Activated T-cell treated with anti-CD3 and anti-CD28 coated beads, Interleukin-2, amount 50 U/mL, for 72 hours (primary cell): ENCODE measurements at places on chromosomes 1 and 21.

DNA sequence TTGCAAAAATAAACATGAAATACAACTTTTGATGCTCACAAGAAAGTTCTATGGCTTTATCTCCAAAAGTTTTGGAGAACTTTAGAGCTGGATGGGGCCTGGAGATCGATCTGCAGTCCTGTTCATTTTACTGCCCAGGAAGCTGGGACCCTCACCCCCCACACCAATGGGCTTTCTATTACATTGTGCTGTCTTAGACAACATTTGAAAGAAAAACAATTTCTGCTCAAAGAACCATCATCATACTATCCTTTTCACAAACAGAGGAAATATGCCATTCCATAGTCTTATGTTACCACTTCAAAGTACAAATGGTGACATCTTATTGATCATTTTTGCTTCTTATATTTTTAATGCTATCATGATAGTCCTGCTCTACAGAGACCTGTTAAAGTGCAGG is 2.0 kb upstream of the HNRNPU start:
- no peak for DNase-seq

DNA sequence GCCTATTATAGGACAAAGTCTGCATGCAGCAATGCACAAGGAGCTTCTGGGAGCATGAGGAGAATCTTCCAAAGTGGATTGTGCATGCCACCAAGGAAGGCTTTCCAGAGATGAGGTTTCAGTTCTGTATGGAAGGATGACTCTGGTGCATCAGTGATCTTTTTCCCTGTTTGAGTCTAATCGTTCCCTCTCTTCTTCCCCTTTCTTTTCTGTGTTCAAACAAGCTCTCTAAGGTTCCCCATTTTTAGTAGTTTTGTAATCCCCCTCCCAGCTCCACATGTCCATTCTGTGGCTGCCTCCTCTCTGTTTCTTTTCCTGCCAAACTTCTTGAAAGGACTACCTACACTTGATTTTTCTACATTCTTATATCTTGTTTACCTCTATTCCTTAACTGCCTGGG is 43.3 kb upstream of the USP25 start:
- no peak for DNase-seq

- no peak for DNase-seq
Observed at GRCh38 chr1:26044971-26045721, 772 bp downstream of the SLC30A2 start.

- DNase-seq, result no peak
Observed at GRCh38 chr1:1435911-1436629, 580 bp downstream of the VWA1 start.

DNA sequence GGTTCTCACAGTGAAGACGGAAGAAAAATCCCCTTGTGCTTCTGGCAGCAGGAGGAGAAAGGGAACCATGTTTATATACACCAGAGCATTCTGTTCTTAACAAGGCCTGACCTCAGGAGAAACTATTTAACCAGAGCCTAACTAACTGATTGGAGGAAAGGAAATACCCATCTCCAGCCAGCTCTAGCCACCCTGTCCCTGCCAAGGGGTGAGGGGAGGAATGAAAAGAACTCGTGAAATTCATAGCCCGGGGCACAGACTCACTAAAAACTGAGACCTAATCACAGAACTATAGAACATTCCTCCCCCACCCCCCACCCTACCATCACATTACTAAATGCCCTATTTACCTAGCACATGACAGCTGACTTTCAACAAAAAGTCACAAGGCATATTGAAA is 65.0 kb downstream of the KCNH1 start:
- DNase-seq, result no peak

- no peak for DNase-seq
Observed at GRCh38 chr1:174367892-174368291, 79.9 kb upstream of the GPR52 start.

DNA sequence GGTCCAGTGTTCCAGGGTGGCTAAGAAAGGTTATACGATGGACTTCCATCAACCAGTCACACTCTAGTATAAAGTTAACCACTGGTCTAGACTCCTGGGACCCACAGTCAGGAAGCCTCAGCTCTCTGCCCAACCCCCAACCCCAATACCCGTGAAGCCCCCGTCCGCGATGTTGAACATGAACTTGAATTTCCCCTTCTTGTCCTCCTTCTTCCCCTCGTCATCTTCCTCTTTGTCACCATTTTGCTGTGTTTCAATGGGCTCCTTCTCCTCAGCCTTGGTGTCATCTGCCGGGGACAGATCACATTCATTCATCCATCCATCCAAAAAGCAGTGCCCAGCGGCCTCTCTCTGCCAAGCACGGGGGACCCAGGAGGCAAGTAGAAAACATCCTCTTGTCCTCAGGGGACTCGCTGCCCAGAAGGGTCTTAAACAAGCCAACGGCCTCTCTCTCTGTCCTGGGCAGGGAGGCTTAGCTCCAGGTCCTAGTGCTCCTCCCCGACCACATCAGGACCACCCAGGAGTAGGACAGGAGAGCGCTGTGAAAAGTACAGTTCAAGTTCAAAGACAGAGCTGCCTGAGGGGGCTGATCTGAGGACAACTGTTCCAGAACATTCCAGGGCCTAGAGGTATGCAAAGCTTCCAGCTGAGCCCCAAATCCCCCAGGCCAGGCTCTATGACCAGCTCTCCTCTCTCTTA is 66.5 kb downstream of the KCNAB2 start:
- no peak for DNase-seq

DNA sequence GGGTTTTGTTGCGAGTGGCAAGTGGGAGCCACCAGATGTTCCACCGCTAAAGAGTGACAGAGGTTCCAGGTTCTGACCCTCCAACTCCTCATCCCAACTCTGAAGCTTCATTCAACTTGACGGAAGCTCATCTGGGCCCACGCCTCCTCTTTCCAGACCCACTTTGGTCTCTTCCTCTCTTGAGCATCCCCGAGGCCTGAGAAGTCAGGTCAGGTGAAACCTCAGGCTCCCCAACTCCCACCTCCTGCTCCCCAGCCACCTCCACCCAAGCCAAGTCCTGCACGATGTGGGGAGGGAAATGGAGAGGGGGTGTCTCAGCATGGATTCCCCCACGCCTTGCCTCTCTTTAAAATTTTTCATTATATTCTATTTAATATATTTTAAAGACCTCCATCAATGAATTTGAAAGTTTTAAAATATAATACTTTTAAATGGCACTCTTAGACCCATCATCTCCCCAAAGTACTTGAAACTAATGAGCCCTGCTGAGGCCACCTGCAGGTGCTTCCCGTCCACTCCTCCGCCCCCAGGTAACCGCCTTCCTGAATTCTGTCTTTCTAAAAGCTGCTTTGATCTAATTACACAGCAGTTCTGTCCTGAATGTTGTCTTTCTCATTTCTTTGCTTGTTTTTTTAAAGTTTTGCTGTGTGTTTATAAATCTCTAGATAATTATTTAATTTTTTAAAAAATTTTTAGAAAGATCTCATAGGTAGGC is 238.1 kb downstream of the KAZN start:
- no peak for DNase-seq

DNA sequence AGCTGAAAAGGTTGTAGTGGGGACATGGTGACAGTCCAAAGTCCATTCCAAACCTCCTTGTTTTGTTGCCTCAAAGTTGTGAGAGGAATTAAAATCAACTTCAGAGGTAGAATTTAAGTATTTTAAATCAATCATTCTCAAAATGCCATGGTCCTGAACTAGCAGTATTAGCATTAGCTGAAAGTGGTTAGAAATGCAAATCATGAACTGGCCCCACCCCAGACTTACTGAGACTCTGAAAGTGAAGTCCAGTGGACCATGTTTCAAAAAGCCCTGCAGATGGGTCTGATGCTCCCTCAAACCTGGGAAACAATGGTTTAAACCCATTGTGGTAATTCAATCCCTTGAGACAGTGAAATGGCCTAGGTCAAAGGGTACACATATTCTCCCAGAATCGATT is 36.2 kb upstream of the KRTAP11-1 start:
- DNase-seq, result no peak

GRCh38 chr1:8217011-8217711 is 100.8 kb upstream of the SLC45A1 start:
- DNase-seq, result peak; percentile 16

GRCh38 chr1:236002572-236002971 is 62.3 kb downstream of the NID1 start:
- DNase-seq, result no peak

DNA sequence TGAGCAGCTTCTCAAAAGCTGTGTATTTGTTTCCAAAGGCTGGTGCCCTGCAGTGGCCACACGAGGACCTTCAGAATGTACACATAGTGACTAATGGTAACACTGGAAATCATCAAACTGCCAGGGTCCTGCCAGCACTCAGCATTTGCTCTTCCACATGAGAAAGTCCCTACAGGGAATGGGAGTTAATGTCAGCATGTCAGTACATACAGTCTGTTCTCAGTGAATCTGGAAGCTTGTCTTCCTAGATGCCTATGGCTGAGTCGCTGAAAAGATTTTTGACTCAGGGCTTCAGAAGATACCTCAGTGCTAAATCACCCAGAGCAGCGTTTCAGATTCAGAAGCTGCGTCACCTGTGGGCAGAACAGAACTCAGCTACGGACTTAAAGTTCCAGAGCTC is 108.2 kb downstream of the CDC7 start:
- DNase-seq, result no peak

- no peak for DNase-seq
Observed at GRCh38 chr1:40806731-40807695, 23.4 kb downstream of the KCNQ4 start.

DNA sequence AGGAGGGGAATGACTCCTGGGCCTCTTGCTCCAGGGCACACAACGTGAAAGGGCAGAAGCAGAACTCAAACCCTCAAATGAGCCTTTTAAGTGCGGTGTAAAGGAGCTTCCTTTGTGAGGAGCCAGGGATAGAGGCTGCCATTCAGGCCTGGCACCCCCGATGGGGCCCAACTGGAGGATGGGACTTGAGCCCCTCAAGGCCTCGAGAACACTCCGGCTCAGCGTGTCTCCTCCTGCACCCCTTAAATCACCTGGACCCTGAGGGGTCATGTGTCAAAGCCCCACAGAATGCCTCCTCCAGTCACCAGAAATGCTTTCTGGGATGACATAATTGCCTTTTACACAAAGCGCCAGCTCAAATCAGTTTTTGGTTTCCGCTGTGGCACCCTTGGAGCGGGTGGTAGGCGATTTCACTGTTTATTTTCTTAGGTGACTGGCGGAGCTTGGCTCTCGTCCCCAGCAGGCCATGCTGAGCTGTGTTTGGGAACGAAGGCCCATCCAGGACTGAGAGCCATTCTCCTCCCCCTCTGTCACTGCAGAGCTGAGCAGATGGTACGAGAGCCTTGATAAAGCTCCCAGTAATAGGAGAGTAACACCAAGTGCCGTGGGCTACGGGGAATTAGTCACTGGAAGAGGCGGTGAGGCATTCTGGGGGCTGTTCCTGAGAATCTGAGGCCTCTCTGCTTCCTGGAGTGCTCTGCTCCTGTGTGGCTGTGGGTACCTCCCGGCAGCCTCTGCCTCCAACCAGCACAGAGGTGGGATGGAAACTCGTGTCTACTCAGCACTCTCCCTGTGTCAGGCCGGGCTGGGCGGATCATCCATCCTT is 163.0 kb downstream of the GRIK3 start:
- DNase-seq, result no peak

GRCh38 chr1:246588159-246588721 is 22.0 kb downstream of the CNST start:
- no peak for DNase-seq

DNA sequence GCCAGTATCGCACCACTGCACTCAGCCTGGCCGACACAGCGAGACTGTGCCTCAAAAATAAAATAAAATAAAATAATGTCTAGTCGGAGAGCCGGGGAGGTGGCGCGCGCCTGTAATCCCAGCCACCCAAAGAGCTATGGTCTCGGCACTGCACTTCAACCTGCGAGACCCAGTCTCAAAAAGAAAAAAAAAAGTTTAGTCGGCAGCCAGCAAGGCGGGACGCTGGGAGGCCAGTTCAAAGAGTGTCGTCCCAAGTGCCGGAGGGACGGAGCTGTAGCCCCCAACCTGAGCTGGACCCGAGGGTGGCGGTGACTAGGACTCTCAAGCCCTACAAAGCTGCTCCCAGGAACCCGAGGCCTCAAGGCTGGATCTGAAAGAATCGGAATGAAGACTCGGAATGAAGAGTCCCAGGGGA is 632 bp upstream of the FALEC start:
- DNase-seq, result no peak

DNA sequence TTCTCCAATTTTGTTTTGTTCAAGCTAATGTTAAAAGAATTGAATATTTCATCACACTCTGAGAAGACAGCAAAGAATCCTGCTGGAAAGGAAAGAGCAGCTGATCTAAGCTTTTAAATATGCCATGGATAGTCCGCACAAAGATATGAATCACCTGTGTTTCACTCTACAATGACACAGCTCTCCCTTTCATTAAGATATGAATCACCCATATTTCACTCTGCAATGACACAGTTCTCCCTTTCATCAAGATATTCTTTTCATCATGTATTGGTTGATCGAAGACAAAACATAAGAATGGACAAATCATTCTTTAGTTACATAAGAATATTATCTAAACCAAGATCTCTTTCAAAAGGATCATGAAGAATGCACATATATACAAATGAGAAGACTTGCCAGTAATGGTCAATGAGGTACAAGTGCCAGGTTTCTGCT is 367.3 kb downstream of the SMYD3 start:
- DNase-seq, result no peak

GRCh38 chr1:156050376-156050775 is 3.2 kb downstream of the UBQLN4 start:
- no peak for DNase-seq

- DNase-seq, result no peak
Observed at GRCh38 chr1:147579934-147580537, 38.7 kb downstream of the BCL9 start.

DNA sequence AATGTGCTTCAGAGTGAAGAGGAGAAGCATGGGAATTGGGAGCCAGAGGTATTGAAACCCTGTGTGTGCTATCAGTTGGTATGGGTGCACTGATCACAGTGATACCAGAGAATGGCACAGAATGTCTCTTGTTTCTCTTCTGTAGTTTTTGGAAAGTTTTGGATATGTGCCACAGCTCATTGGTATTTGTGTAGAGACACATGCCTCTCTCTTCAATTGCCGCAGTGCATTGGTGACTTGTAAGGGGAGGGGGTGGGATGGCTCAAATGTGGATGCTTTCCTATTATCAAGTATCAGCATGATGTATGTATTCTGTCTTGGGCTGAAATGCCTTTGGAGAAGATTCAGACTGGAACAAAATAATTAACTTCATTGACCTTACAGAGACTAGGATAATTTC is 101.0 kb downstream of the HMCN1 start:
- no peak for DNase-seq

- DNase-seq, result peak; percentile 48
Observed at GRCh38 chr1:158117854-158118704, 62.6 kb upstream of the CD1D start.

DNA sequence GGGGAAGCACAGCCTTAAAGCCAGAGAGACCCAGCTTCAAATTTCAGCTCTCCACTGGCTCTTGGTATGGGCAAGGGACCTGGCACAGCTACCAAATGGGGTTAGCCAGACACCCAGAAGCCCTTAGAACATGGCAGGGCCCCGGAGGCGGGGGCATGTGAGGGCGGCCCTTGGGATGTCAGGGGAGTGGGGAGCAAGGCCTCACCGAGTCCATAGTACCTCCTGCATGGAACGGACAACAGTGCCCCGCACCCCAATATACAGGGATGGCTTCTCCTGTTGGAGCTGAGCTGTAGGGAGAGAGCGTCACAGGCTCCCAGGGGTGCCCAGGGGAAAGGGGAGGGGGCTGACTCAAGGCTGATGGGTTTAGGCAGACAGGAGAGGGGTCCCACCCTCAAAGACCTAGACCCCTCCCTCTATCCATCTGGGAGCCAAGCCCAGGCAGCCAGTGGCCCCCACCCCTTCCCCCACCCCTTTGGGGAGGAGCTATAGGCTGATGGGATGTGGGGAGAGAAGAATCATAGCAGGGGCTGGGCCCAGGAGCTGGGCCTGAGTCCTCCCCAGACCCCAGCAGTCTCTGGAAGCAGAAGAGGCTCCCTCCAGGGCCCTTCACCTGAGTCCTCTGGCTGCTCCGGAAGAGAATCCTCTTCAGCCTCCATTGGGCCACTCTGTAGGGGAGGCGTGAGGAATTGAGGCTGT is 16.5 kb downstream of the SPOCD1 start:
- DNase-seq, result no peak
